ENCODE measurements at places on chromosomes 4 and X.

DNA sequence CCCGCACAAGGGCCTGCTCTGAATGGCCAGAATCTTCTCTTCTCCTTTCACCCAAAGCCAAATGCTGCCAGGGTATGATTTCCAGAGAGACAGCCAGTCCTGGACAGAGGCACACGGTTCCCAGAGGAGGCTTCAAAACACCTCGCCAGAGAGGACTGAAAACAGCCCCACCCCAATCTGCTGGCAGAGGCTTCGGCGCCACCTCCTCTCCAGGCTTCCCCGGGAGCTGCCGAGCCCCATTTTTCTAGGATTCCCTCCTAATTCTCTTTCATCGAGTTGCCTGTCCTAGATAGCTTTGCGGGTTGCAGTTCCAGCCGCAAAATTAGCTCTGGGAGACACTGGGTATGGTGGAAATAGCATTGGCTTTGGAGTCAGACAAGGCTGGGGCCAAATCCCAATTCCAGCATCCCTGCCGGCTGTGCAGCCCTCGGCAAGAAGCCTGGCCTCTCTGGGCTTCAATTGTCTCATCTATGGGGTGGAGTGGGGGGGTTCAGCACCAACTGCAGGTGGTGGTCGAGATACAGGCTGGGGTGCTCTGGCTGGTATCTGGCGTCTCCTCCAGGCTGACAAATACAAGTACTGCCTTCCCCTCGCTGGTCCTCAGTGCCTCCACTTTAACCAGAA lies 22.6 kb downstream of the PPP2R2C start:
- no peak for DNase-seq

- no peak for DNase-seq
Observed at GRCh38 chrX:153411255-153411987, at the start of gene ZFP92. ZFP92 (plus strand) TSS chrX:153411472; CDS start chrX:153418323, 6,851 bp downstream.

- DNase-seq, result no peak
Observed at GRCh38 chr4:180098586-180098985, 2144.6 kb upstream of the TENM3 start.

- DNase-seq, result no peak
Observed at GRCh38 chr4:100312615-100313350, 122.5 kb upstream of the DDIT4L start.

DNA sequence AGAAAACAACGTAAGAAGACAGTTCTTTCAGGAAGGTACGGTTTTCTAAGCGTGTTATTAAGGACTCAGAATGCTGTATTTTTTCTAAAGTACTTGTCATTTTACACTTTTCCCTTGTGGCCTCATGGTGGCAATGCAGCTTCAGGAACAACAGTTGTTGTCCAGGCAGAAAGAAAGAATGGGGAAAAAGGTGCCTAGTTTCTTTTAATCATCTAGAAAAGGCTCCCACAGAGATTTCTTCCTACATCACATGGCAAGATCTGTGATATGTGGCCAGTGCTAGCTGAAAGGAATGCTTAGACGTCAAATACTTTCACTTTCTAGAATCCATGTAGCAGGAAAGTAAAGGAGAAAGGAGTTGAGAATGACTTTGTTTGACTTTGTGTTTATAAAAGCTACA lies 49.0 kb upstream of the TRAM1L1 start:
- no peak for DNase-seq

DNA sequence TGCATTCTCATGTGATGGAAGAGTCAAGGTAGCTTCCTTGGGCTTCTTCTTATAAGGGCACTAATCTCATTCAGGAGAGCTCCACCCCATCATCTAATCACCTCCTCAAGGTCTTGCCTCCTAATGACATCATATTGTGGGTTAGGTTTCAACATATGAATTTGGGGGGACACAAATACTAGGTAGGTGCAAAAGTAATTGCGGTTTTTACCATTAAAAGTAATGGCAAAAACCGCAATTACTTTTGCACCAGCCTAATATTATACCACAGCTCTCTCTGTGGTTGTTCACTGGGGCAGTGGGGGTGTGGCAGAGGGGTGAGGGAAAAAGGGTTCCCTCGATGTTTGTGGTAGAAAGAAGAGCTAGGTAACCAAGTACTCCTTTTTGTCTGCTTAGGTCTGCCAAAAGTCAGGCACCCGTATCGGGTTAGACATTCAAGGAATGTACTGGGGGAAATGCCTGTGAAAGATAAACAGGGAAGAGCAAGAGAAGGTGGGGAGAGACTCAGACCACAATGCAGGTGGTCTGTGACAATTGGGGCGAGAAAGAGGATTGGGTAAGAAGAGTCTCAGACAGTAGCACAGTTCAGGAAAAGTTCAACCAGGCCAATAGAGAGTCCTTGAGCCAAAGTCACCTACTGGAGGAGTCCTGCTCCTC lies 78.9 kb upstream of the MTM1 start:
- no peak for DNase-seq

GRCh38 chr4:163556650-163557391 lies 62.3 kb downstream of the TMA16 start:
- no peak for DNase-seq

- no peak for DNase-seq
Observed at GRCh38 chr4:101277671-101278070, 69.7 kb downstream of the PPP3CA start.

DNA sequence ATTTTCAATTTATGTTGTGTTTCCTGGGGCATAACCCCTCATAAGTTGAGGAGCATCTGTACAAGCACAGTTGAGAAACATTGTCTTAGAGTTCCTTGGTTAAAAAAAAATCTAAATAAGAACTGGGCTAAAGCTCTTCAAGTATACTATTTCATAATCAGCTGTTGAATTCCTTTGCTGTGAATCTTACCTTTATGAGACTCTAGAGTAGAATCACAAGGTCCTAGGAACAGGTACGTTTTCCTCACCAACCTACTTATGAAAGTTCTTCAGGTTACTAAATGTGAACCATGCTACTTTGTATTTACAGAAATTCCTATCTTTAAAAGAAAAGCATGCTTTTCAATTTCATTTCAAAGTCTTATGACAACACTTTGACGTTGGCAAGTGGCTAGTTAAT lies 20.9 kb upstream of the SOD3 start:
- no peak for DNase-seq

GRCh38 chr4:140004922-140005627 lies 148.9 kb downstream of the MAML3 start:
- no peak for DNase-seq

DNA sequence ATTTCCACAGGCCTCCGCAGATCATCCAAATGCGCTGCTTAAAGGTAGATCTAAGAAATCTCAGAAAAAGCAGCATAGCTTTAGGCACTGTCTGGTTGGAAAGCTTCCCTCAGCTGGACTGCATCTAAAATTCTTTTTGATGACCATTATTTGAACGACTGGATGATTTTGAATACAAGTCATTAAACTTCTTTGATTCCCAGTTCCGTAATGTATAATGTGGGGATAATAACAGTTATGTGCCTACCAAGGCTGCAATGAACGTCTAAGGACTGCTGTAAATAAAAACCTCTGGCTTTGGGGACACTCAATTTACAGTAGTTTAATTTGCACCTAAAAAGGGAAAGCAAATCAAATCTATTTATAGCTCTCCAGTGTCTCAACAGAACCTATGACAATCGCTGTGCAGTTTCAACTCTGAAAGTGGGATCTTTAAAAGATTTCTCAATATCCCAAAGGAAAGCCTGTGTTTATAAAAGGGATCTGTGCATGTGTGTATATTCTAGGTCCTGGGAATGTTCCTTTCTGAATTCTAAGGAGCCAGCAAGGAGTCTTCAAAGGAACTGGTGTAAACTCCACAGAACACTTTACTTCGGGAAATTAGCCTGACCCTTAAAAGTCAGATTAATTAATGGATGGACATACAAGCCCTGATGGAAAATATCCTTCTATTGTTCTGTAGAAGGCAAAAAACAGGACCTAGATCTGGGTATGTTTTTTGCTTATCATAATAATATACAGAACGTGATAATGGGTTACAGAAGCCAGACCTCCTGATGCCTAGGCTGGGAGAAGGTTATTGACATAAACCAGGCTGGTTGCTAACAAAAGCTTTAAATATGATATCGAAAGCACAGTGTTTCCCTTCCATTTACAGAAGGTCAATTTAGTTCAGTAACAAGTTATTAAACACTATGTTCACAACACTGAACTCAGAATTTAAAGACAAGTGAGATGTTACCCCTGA lies 53.4 kb downstream of the AFAP1 start:
- no peak for DNase-seq

DNA sequence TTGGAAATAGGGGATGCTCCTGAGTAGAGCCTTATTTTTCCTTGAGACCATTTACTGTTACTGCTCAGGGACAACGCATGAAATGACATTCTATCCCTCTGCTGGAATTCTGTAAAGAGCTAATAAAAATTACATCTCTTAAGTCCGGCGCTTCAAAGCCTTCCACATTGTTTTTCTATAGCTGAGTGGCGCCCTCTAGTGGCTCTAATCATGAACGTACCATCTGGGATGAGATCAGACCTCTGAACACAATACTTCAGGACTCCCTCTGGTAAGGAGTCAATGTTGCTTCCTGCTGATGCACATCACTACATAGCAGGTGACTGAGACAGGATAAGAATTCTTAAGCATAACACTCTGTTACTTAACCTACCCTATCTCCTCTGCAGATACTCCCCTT lies 6.0 kb downstream of the HMGN5 start:
- DNase-seq, result peak; percentile 59

- DNase-seq, result no peak
Observed at GRCh38 chrX:3711331-3711917, 2.0 kb downstream of the PRKX start.

DNA sequence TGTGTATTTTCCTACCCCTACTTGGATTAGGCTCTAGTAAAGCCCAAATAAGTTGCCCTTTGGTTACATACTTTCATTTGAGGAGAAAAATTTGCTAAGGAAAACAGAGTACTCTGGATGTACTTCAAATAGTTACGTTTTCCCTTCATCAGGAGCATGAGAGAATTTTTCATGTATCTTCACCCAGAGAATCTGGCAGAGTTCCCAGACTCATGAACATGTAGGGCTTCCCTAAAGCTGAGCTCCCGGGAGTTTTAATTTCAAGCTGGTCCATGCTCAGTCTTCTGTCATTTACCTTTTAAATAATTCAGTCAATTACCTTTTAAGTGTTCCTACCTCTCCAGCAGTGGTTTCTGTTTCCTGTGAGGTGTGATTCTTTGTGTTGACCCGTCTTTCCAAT lies 367.5 kb upstream of the GRID2 start:
- no peak for DNase-seq

DNA sequence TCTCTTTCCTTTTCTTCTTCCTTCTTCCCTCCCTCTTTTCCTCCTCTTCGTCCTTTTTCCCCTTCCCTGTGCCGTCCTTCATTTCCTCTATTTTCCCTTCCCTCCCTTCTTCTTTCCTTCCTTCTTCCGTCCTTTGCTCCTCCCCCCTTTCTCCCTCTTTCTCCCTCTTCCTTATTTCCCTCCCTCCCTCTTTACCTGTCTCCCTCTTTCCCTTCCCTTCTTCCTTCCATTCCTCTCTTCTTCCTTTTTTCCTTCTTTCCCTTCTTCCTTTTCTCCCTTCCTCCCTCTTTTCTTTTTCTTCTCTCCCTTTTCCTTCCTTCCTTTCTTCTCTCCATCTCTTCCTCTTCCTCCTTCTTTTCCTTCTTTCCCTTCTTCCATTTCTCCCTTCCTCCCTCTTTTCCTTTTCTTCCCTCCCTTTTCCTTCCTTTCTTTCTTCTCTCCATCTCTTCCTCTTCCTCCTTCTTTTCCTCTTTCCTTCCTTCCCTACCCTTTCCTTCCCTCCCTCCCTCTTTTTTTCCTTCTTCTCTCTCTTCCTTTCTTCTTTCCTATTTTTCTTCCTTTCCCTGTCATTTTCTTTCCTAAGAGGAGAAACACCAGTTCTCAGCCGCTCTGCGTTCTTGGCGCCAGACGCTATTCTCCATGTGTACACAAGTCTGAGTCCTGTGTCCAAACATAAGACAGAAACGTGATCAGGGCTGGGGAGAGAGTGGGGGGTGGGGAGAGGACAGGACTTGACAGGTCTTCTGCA lies 597.1 kb downstream of the MID1IP1 start:
- DNase-seq, result no peak

GRCh38 chr4:156521631-156522030 lies 450.0 kb downstream of the PDGFC start:
- DNase-seq, result no peak

DNA sequence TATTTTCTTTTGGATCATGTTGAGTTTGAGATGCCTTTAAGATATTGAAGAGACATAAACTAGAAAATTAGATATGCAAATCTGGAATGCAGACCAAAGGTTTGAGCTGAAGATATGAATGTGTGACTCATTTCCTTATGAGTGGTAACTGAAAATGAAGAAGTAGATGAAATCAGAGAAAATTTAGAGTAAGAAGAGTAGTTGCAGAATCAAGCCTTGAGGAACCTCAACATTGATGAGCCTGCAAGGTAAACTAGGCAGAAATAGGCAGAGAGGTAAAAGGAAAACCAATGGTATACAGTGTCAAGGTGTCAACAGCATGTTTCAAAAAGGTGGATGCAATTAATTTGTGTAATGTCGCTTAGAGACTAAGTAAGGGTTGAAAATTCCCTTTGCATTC lies 142.8 kb downstream of the MOSPD2 start:
- DNase-seq, result no peak

GRCh38 chrX:75067931-75068330 lies 88.2 kb downstream of the ABCB7 start:
- DNase-seq, result no peak

- no peak for DNase-seq
Observed at GRCh38 chr4:726235-726787, 20.7 kb downstream of the PCGF3 start.

GRCh38 chr4:23887989-23888388 lies 1.9 kb downstream of the PPARGC1A start:
- peak; percentile 39 for DNase-seq

DNA sequence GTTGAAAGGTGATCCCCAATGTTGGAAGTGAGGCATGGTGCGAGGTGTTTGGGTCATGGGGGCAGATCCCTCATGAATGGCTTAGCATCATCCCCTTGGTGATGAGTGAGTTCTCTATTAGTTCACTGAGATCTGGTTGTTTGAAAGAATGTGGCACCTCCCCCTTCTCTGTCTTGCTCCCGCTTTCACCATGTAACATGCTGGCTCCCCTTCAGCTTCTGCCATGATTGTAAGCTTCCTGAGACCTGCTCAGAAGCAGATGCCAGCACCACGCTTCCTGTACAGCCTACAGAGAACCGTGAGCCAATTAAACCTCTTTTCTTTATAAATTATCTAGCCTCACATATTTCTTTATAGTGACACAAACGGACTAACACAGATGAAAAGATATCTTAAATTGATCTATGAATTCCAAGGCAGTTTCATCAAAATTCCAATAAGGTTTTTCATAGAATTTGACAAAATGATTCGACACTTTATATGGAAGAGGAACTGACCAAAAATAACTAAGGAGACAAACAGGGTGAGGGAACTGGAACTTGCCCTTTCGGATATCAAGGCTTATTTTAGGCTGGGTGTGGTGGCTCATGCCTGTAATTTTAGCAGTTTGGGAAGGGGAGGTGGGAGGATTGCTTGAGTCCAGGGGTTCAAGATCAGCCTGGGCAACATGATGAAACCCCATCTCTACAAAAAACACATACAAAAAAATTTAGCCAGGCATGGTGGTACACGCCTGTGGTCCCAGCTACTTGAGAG lies 56.9 kb upstream of the OGT start:
- no peak for DNase-seq
